LHCN-M2 (cell line): ENCODE measurements at places on chromosomes 1 and 21. TPM values are rescaled to one million over a fixed set of nuclear protein-coding genes. Genes with fewer than 3 reads are reported as not detected.
A peak's percentile ranks its signal among the peaks of the same experiment; 100 is the strongest.

The TRIM67 gene
- not detected in 2 replicates for total RNA-seq

The SNX27 gene
- total RNA-seq, result 19.8 and 22.6 TPM in 2 replicates

The CFAP141 gene
- not detected in 2 replicates for total RNA-seq

GRCh38 chr1:237809099-237809498, 81.6 kb downstream of the ZP4 start:
- no peak for DNase-seq

The TRIM46 gene
- total RNA-seq, result 3.1 and 3.3 TPM in 2 replicates

The CHI3L1 gene
- 0.17 TPM in 1 of 2 replicates, not detected in the other for total RNA-seq

GRCh38 chr1:244346972-244347618, 104.6 kb downstream of the ADSS2 start:
- no peak for DNase-seq

The SHE gene
- not detected in 2 replicates for total RNA-seq

DNA sequence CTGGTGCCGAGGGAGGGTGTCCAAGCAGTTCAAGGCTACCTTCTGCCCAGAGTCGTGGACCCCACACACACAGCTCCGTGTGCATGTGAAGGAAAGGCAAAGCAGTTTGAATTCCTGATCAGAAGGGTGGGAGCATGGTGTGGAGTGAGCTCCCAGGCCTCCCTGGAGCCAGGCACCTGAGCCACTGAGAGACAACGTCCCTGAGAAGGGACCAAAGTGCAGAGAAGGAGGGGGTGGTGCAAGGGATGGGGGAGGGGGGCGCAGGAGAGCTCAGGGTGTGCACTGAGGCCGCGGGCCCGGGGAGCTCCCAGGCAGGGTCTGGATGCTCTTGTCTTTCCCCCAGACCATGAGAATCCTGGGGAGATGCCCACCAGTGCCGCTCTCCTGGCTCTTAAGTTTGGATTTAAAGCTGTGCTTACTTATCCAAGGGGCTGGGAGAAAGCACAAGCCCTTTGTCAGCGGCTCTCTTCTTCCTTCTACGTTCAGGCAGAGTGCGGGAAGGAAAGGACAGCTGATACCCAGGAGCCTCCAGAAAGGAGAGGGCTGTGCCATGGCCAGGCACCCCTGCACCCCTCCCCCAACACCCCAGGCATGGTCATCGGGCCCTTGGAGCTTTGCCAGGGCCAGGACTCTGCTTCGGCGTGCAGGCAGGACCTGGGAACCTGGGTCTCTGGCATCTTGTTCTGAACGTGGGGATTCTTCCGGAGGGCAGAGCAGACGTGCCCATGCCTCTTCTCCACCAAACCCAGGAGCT, 24.1 kb downstream of the ACTA1 start:
- no peak for DNase-seq

- no peak for DNase-seq
These were observed 40.2 kb upstream of the DMRTB1 start for GRCh38 chr1:53419034-53419433.

GRCh38 chr1:172398193-172398592, 22.3 kb upstream of the C1orf105 start:
- DNase-seq, result no peak

DNA sequence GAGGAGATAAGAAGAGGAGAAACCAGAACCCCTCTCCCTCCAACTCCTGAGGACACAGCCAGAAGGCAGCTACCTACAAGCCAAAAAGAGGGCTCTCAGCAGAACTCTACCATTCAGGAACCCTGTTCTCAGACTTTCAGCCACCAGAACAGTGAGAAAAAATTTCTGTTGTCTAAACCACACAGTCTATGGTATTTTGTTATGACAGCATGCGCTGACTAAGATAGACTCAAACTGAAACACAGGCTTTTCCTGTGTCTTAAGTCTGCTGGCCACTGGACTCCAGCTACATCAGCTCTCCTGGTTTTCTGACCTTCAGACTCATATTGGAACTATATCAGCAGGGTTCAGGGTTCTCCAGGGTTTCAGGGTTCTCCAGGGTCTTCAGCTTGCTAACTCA, 126.5 kb upstream of the TNFSF4 start:
- peak; percentile 23 for DNase-seq

The SUSD4 gene
- total RNA-seq, result 0.92 and 3.8 TPM in 2 replicates

- no peak for DNase-seq
These were observed 3.3 kb downstream of the UAP1 start for GRCh38 chr1:162564762-162565218.

The RNF186 gene
- not detected in 2 replicates for total RNA-seq

DNA sequence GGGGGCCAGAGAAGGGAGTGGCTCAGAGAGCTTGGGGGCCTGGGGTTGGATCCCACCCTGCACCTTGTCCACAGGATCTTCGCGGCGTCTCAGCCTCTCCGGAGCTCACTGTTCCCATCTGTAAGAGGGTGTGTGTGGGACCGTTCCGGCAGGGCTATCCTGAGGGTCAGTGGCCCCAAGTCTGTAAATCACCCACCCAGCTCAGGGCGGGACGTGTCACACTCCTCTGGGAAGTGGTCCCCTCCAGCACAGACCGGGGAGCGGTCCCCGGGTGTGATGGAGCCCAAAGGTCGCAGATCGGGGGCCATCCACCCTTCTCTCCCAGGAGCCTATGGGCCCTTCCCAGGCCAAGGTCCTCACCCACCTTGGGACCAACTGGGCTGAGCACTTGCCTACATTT, 40.0 kb downstream of the KCNAB2 start:
- DNase-seq, result no peak

The HRNR gene
- total RNA-seq, result not detected in 2 replicates
